IPS DF 19.7 (cell line): ENCODE measurements at places on chromosomes 11 and 22.
A peak's percentile ranks its signal among the peaks of the same experiment; 100 is the strongest.

- no peak for DNase-seq
Measured at GRCh38 chr22:24824250-24824649, 18.2 kb downstream of the SGSM1 start.

DNA sequence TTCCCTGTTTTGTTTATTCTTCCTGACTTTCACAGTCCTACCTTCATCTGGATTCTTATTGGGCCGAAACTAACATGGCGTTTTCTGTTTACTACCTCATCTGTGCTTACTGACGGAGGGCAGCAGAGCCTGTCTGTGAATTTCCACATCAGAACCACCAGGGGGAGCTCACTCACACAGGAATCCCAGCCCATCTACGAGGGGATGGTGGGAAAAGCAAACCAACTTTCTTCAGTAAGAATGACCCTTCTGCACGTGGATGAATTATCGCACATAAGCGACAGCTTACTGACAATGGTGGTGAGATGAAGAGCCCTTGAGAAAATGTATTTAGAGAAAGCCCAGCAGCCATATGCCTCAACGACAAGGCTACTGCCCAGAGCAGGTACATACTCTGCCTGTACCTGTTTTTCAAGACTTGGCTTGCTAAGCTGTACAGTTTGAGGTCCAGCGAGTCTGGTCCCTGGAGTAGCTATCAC, 42.5 kb downstream of the LARGE2 start:
- DNase-seq = peak; percentile 60

GRCh38 chr11:123391646-123392348, 38.3 kb upstream of the GRAMD1B start:
- DNase-seq = no peak

- DNase-seq = no peak
Measured at GRCh38 chr11:126340960-126341606, 14.4 kb upstream of the ST3GAL4 start.

DNA sequence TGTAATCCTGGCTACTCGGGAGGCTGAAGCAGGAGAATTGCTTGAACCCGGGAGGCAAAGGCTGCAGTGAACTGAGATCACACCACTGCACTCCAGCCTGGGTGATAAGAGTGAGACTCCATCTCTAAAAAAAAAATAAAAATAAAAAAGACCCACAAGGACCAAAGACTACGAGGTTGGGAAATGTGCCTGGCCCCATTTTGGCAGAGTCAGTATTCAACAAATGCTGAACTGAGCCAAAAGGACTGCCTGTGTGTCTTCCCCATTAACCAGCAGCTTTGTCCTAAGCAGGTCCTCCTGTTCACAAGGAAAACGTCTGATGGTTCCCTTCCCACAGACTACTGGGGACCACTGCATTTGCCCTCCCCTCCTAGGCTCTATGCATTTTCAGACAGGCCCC, 27.6 kb downstream of the ADORA2A start:
- DNase-seq = no peak

DNA sequence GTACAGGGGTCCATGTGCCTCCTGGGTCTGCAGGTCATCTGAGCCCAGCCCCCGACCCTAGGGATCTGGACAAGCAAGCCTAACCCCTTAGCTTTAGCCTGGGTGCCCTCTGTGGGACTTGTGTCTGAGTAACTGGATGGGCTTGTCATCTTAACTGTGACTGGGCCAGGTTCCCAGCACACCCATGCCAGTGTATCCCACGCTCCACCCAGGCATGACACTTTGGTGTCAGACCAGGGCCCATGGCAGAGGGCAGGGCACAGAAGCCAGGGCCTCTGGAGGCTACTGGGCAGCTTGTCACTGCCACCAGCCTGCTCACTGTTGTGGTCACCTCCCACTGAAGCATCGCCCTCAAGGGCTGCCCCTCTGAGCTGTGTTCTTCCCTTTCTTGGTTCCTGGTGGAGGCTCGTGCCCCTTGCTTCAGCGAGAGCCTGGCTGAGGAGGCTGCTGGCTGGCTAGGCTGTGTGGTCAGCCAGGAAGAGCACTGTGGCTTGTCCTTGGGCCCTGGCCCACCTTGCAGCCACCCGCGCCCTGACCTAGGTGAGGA, 80.8 kb downstream of the ST3GAL4 start:
- DNase-seq = no peak

DNA sequence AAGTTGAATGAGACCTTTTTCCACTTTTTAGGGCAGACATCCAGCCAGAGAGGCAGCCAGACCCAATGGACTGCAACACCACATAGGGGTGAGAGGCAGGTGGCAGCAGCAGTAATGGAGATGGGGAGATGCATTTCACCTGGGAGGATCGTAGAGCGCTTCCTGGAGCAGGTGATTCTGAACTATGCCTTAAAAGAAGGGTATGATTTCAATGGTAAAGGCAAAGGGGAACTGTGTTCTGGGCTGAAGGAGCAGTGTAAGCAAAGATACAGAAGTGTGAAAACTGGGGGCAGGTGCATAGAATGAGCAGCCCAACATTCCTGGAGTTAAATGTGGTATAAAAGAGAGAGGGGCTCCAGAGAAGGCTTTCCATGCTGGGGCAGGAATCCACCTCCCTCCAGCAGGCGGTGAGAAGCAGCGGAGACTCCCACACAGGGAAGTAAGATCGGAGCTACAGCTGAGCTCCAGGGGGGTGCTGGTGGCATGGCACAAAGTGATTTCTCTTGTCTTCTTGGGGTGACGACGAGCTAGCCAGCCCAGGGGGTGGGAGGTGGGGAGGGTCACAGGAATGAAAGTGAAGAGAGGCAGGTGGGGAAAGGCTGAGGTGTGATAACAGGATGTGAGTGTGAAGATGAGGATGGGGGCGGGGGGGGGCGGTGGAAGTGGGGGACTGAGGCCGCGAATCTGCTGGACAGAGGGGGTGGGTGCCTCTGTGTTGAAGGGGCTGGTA, 4.3 kb upstream of the SERHL2 start:
- DNase-seq = no peak

DNA sequence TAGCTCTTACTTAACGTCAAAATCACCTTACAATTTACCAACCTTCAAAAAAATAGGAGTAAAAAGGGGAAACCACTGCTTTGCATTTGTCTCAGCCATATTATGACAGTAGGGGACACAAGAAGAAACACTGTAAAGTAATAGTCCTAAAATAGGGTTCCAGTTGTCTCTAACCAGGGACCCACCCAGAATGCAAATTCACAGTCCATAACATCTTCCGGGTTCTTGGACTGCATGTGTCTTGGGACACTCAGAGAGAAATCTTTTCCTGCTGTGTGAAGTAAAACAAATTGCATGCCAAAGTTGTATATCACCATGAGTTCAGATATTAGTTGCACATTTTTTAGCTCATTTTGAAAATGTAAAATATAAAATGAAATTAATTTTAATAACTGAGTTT, 69.8 kb upstream of the PGR start:
- DNase-seq = no peak

- no peak for DNase-seq
Measured at GRCh38 chr22:30250661-30251267, 4.2 kb upstream of the LIF start.

- DNase-seq = no peak
Measured at GRCh38 chr11:93322207-93322606, 8.3 kb upstream of the DEUP1 start.

DNA sequence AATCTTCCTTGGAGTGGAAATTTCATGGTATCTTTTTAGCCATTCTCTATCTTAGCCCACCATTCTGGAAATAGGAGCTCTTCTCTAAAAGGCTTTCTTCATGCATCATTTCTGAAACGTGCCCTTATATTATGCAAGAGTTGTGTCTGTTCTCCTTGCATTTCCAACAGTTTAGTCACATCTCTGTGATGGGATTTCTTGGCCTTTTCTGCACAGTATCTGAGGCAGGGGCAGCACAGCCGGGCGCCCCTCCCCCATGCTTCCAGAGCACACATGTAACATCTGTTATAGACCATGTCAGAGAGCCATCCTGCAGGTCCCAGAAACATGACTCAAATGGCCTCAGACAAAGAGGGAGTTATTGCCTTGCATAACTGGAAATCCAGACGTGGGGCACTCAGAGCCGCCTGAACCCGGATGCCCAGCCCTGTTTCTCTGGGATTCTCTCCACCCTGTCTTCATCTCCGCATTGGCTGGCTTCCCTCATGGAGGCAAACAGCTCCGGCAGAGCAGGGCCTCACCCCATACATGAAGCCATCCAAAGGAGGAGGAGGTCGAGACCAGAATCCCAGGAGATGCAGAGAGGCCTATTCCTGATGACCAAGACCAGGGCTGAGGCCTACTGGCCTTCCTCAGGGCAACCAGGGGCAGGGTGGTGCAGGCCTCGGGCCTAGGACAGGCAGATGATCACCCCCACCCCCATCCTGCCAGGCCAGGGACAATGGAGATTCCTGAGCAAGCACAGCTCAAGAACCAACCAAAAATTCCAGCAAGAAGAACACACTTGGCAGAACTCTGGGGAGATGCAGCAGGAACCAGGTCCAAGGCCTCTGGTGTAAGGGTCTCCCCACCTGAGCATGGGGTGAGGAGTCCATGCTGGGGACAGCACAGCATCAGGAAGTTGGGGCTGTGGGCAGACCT, 61.3 kb downstream of the IGLL5 start:
- DNase-seq = no peak

DNA sequence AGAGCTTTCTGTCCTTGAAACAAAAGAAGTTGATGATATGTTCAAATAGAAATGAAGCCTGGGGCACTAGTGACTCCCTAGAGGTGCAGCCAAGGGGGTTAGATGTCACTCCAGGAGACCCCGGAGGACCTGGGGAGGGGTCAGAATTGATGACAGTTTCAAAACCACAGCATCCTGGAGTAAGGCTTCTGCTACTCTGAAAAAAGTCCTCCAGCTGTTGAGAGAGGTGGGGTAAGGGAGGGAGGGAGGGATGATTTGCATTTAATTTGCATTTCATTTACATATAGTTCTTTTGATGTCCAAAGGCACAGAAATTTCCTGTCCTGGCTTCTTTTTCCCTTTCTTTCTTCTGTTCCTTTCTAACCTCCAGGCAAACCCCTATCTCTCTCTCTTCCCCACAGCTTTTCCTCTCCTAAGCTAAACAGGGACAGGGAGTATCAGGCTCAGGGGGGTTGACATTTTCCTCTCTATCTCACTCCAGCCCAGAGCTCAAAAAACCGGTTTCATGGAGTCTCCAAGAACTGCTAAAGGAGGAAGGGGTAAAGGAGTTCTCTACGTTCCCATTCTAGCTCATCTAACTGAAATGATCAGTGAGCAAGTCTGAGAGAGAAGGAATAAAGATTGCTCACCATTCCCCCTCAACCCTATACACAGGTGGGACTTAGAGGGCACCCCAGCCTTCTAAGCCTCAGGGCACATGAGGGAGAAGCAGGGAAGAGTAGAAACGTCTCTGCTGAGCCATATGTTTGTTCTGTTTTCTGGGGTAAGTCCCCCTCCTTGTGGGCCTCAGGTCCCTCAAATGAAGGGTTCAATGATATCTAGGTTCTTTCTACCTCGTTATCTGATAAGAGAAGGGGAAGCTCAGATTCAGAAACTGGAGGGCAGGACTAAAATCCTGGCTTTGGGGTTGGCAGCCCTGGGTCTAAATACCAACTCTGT, 3.5 kb upstream of the POU2F3 start:
- peak; percentile 70 for DNase-seq

DNA sequence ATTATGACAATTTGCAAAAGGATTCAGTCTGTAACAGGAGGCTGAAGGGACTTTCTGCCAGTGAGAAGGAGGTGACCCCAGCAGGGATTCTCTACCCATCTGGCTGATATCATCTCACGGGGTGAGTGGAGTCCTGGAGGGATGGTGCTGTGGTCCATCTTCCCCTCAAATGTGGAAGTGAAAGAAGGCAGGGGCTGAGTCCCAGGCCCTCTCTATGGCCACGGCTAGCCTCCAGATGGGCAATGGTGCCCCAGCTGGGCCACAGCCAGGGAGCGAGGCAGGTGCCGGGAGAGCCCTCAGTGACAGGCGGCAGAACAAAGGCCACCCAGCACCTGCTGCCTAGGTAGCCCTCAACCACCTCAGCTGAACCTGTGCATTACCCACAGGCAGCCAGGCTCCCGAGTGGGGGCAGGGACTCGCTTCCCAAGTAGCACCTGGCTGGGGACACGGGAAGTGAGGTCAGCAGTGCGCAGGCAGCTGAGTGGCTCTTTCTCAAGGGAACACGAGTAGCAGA, 6.7 kb downstream of the NECTIN1 start:
- DNase-seq = no peak

DNA sequence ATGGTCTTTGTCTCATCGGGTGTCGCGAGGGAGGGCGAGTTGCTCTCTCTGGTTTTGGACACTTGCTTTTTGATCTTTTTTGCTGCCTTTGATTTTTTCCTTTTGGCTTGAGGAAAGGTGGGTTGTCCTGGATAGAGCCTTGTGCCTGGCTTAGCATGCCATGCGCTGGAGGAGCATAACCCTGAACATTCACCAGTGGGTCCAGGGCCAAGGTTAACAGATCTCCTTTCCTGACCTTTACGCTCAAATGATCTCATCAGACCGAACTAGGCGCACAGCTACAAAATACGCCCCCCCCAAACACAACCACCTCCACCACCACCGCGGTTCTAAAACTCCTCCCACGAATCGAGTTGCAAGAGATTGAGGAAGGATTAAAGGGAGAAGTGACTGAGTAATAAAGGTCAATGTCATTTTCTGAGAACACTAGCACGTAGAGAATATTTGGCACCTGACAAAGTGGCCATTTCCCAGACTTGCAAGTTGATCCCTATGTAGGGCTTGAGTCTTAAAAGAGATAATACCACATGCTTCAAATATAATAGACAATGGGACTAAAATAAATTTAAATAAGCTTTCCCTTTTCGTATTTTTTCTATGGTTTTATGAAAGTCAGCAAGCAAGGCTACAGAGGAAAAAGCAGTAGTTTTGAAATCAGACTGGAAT, 48.7 kb upstream of the CADM1 start:
- no peak for DNase-seq

DNA sequence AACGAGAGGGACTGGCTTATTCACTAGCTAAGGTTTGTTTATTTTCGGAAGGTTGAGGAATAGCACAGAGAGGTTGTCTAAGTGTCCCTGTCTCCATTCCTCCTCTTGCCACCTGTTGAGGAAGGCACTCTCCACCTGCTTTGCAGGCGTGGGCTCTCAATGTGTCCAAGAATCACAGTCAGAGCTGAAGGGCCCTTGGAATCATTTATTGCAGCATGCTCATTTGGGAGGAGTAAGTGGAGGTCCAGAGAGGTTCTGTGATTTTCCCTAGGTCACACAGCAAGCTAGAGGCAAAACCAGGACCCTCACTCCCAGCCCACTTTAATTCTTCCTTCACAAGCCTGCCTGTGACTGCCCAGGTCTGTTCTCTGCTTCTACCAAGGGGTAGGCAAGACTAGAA, 21.3 kb downstream of the ZBTB16 start:
- no peak for DNase-seq

DNA sequence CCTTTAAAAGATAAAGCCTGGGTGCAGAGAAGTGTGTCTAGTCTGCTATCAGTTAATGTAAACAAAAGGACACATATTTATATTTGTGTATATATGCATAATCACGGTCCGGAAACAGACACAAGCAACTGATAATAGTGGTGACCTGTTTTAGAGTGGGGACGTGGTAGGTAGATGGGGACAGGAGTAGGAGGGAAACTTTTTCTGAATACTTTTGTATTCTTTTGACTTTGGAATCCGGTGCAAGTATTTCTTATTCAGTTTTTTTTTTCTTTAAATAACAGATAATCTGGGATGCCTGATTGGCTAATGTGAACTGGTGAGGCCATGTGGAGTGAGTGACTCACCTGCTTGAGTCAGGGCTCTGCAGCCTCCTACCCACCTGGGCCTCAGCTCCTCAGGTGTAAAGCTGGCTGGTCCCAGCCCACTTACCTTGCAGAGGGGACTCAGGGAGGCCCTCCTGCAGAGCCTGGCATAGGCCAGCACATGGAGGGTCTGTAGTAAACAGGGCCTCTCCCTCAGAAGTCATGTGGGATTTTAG, 15.3 kb downstream of the MICAL2 start:
- DNase-seq = no peak
